ENCODE measurements at places on chromosomes 12 and 14.
A peak's percentile ranks its signal among the peaks of the same experiment; 100 is the strongest.

DNA sequence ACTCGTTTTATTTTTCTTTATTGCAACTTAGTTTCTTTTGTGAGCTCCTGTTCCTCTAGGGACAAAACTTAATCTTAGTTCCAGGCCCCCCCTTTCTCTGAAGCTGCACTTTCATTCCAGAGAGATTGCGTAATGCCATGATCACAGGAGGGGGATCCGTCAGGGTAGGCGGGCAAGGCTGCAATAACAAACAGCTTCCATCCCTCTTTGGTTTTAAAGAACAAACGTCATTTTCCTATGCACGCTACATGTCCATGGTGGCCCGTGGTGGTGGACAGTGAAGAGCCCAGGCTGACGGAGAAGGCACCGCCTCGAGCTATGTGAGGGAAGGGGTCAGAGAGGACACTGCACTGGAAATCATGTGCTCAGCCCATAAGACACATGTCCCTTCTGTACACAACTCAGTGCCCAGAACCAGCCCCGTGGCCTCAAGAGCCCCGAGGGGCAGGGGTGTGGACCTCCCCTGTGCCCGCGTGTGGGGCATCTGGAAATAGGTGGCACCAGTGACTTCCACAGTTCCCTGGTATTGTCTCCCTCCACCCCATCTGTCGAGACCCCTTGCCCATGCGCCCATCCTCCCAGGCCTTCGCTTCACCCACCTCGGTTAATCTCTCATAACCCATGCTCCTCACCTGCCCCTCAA is 161.4 kb downstream of the ADGRD1 start:
- no peak for DNase-seq

DNA sequence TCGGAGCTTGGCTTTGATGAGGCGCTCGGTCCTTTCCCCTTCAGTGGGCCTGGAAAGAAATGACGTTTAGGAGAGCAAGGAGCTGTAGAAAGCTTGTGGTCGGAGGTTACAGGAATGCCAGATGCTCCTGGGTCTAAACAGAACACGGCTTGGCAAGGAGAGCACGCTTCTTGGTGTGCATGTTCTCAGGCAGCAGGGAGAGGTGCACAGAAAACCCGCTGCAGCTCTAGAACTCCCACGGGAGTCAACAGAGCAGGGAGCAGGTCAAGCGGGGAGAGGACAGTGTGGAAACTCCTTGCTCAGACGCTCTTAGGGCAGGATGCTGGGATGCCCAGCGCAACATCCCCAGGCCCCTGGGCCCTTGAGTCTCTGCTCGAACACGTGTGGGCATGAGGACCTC is 51.0 kb downstream of the SSH1 start:
- no peak for DNase-seq

- DNase-seq: no peak
Observed at GRCh38 chr14:97411938-97412612, 614.9 kb downstream of the VRK1 start.

- DNase-seq: no peak
Observed at GRCh38 chr14:79483477-79484388, 727.6 kb downstream of the DIO2 start.

DNA sequence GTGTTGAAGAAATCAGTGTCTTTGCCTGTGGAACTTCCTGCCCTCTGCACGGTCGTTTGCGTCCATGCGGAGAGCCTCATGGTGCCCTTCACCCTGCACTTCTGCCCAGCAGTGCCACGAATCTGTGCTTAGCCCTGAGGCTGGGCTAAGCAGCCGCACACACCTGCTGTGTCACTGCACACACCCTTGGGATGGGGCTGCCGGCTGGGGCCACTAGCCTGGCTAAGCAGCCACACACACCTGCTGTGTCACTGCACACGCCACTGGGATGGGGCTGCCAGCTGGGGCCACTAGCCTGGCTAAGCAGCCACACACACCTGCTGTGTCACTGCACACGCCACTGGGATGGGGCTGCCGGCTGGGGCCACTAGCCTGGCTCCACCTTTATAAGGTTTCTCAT is 188.5 kb downstream of the KIF26A start:
- peak; percentile 32 for DNase-seq

- DNase-seq: no peak
Observed at GRCh38 chr14:42475289-42475688, 868.6 kb downstream of the LRFN5 start.

- DNase-seq: peak; percentile 27
Observed at GRCh38 chr12:107429006-107429705, 256.4 kb upstream of the PWP1 start.

DNA sequence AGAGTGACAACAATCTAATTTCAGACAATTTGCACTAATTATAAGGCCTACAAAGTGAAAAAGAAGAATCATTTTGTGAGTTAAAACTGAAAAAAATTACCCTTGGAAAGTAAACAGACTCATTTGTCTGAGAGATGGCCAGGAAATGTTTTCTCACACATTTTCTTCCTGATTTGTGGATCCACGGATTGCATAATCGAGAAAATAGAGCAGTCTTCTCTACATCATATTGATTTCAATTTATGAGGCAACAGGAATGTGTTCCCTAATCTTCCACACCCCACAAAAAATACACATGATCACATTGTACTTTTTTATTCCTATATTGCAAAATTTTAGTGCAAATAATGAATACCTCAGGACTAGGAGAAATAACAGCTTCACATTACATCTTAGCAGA is 160.8 kb downstream of the CCER1 start:
- no peak for DNase-seq

- no peak for DNase-seq
Observed at GRCh38 chr14:94761997-94762377, 7.9 kb downstream of the GSC start.

DNA sequence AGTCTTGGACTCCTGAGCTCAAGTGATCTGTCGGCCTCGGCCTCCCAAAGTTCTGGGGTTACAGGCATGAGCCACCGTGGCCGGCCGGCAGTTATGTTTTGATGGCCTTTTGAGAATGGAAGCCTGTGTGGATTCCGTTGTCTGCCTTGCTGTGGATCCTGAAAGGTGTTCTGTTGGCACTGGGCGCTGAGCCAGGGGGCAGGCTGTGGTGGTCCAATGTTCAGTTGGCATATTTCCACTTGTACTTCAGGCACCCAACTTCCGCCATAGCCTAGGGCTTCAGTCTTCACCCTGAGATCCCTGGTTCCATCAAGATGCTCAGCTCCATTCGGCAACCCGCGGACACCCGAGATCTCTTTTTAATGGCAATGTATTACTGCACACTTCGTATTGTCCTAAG is 6.3 kb upstream of the RPLP0 start:
- no peak for DNase-seq

GRCh38 chr12:53180931-53181645 is 363 bp upstream of the CSAD start:
- peak; percentile 87 for DNase-seq

DNA sequence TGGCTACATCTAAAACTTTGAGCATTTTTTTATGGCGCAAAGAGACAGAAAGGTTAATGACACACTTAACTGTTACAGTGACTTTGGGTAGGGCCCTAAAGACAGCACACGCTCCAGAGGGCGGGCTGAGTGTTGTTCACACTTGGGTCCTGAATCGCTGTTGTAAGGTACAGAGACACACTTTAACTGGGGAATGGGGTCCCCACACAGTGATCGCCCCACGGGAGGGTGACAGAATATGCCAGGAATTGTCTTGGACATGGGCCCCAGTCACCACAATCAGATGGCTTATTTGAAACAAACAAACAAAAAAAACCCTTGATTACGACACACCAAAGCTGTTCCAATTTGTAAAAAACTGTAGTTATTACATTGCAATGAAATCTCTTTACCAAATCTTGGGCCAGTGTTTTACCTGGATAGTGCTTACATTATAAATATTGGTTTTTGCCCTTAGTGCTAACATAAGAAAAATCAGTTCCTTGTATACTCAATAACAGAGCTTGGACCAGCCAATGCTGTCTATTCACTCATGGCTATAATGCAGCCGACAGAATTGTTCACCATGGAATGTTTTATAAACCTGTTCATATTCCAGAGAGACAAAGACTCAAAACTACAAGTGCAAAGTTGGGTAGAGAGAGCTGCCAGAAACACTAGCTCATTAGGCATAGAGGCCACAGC is 28.3 kb downstream of the KCTD10 start:
- no peak for DNase-seq

DNA sequence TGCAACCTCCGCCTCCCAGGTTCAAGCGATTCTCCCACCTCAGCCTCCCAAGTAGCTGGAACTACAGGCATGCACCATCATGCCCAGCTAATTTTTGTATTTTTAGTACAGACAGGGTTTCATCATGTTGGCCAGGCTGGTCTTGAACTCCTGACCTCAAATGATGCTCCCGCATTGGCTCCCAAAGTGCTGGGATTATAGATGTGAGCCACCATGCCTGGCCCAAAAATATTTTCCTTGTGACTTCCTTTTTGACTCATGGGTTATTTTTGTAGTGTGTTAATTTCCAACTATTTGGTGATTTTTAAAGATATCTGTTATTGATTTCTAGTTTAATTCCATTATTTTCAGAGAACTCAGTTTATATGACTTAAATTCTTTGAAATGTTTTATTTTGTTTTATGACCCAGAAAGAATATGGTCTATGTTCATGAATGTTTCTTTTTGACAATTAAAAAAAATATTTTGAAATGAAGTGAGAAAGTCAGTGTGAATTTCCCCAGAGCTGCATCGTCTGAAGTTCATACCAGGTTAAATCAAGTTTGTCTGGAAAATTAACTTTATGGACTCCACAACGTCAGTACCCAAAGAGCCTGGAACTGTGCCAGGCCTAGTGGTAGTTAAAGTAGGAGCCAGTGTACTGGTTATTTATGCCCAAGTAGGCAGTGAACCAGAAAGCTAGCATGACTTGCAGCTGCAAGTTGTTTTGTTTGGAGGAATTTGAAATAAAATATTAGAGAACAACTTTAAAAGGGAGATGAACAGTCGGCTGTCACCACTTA is 2.8 kb upstream of the CDKL1 start:
- DNase-seq: peak; percentile 12

- DNase-seq: peak; percentile 90
Observed at GRCh38 chr12:58787021-58787760, 133.1 kb downstream of the LRIG3 start.

DNA sequence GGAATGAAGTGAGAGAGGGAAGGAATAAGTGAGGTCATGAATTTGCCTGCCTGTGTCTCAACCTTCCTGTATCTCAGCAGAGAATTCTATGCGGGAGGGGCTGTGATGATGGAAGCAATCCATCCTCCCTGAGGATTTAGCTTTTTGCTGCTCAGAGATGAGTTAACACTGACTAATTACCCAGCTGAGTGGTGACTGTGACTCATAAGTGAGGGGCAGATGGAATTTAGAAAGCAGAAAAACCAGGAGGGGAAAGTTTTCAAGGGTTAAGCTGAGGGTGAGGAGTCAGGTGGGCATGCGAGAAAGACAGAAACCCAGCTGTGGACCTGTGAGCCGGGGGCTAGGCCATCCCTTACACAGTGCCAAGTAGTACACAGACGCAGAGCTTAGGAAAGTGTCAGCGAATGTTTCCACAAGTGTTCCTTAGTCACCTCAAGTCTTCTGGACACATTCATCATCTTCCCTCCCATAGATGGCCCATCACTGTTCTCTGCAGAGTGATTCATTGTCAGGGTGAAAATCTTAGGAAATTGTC is 277.9 kb downstream of the IPO8 start:
- DNase-seq: no peak

GRCh38 chr14:97891515-97891914 is 1094.3 kb downstream of the VRK1 start:
- DNase-seq: no peak

- no peak for DNase-seq
Observed at GRCh38 chr12:39627914-39628313, 8.3 kb upstream of the ABCD2 start.

DNA sequence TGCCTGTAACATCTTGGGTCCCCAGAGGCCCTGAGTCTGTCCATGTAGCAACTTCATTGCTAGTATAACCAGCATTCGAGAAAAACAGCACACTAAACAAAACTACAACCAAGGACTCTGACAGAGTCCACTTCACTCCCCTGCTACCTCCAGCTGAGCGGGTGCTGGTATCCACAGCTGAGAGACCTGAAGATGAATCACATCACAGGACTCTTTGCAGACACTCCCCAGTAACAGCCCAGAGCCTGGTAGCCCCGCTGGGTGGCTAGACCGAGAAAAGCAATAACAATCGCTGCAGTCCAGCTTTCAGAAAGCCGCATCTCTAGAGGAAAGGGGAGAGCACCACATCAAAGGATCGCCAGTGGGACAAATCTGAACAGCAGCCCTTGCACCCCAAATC is 9.0 kb upstream of the IQSEC3 start:
- DNase-seq: no peak

GRCh38 chr12:52423661-52424500 is 10.3 kb downstream of the KRT75 start:
- DNase-seq: peak; percentile 50

GRCh38 chr12:12718853-12719252 is 1.7 kb downstream of the CDKN1B start:
- DNase-seq: peak; percentile 25

GRCh38 chr14:101017806-101018560 is 114.5 kb upstream of the RTL1 start:
- no peak for DNase-seq

DNA sequence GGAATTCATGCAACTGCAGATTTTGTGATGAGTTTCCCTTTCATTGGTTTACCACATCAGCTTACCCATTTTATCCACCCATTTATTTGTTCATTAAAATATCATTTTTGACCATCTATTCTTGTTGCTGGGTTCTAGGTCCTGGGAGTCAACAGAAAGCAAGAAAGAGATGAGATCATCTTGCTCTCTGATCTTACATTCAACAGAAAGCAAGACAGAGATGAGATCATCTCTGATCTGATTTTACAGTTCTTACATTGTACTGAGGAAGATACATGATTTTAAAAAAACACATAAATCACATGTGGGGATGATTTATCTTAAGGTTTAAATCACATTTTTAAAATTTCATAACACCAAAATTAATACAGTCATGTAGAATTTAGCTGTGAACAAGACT is 2.3 kb downstream of the TAS2R46 start:
- DNase-seq: no peak

- no peak for DNase-seq
Observed at GRCh38 chr12:113776536-113776935, 189.6 kb downstream of the RBM19 start.

DNA sequence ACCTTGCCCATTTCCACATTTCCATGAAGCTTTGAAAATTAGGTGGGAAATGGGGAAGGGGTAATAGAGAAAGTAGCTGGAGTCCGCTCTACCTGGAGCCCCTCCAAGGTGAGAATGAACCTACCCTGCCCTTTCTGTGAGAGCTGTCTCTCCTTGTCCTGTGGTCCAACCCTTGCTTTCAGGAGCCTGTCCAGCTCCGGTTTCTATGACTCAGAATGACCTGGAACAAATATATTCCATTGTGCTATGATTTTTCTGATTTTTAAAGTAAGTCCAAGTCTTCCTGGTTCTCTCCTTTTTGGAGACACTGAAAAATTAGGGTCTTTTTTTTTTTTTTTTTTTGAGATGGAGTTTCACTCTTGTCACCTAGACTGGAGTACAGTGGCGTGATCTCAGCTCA is 89.1 kb upstream of the VASH1 start:
- DNase-seq: no peak

- DNase-seq: no peak
Observed at GRCh38 chr14:52108823-52109222, 40.0 kb upstream of the NID2 start.

- no peak for DNase-seq
Observed at GRCh38 chr12:25800101-25800500, 158.4 kb upstream of the RASSF8 start.

- DNase-seq: no peak
Observed at GRCh38 chr12:45568808-45569207, 160.7 kb upstream of the ARID2 start.

All from NCI-H345 (cell line).